ENCODE measurements at places on chromosomes 16 and 17.
A peak's percentile ranks its signal among the peaks of the same experiment; 100 is the strongest.

GRCh38 chr16:88050952-88051660 is 99.9 kb downstream of the BANP start:
- no peak for DNase-seq

DNA sequence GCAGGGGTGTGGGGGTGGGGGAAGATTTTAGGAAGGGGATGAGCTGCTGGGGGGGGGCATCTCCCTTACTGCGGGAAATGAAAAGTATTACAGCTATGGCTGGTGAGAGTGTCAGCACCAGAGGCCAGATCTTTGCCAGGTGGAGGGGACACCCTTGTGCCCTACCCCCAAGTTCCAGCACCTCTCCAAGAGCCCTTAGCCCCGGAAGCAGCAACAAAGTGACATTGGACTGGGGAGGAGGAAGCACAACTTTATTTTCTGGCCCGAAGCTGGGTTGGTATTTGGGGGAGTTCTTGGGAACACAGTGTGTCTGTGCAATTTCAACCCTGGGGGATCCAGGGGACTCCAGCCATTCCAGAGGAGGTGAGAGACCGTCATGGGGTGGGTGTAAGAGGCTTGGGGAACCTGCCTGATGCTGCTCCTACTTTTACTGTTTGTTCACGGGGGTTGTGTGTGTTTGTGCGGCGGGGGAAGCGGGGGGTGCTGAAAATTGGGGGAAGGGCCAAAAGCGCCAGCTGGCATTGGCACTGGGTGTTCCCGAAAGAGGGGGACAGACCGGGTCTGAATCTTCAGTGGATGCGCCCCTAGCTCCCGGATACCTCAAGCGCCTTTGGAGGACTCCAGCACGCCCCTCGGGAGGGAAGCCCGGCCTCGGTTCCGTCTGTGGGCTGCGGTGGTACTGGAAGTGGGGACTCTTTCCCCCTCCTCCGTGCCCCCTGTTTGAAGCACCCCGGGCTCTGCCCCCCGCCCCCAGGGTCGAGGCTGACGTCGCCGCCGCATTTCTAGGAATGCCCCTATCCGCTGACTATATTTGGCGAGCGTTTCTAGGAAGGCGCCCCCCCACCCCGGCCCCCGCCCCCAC is 230.3 kb downstream of the MRTFB start:
- no peak for DNase-seq

- DNase-seq = no peak
These were observed 49.2 kb upstream of the CBFA2T3 start for GRCh38 chr16:89026121-89026612.

DNA sequence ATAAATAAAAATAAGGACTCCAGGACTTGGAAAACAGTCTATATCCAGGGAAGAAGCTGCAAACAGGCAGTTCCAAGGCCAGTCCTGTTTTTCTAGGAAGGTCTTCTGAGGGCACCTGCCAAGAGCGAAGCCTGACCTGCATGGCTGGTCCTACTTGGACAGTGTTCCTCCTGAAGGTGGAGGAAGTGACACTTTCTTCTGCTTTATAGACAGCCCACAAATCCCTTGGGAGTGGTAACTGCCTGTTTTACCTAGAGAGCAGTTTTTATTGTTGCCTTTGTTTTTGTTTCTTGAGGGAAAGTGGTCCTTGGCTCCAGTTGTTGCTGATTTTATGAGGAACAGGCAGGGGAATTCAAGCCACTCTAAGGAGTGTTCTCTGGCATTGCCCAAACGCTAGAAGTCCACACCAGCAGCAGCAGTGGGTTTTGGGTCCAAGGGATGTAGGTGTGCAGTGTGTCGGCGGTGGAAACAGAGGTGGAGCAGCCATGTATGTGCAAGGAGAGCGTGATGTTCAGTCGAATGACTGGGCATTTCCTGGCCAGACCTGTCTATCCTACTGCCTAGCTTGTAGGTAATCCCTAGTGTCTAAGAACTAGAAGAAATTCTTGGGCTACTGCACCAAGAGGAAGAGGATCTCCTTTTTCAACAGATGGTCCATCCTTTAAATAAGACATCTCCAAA is 35.3 kb downstream of the LDHD start:
- no peak for DNase-seq

DNA sequence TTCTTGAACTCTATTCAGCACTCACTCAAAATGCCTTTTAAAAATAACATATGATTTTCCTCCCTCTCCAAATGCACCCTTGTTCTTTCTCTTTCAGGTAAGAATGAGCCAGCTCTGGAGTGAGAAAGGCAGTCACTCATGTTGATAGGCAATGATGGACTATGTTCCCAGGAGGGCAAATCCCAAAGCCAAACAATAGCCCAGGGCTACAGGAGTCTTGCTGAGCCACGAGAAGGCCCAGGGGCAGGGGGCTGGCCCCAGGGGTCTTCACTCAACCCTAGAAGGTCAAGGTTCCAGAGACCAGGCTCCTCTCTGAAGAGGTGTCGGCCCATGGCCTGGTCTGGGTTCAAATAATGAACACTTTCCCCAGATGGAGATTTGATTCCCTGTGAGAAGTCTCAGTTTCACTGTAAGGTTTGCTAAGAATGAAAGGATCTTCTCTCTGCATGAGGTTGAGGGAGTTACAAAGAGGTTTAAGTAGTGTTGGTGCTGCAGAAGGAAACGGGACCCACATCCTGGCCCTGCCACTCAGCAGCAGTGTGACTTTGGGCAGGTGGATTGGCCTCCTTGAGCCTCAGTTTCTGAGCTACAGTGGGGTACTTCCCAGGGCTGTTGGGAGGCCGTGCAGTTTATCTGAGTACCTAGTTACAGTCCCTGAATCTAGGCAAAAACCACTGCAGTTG is 49.0 kb downstream of the RTN4RL1 start:
- DNase-seq = no peak

- peak; percentile 7 for DNase-seq
These were observed 20.0 kb upstream of the HERPUD1 start for GRCh38 chr16:56911771-56912571.

GRCh38 chr17:72882426-72882825 is 210.1 kb downstream of the SLC39A11 start:
- DNase-seq = no peak

DNA sequence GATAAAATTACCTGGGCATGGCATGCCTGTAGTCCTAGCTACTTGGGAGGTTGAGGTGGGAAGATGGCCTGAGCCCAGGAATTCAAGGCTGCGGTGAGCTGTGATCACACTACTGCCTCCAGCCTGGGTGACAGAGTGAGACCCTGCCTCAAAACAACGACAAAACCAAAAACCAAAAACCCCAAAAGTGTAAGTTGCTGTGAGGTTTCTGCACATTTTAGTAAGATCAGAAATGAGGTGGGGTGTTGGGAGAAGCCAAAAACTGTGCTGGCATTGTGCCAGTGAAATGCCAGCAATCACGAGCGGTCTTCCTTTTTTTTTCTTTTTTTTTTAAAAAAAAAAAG is 114.6 kb downstream of the PITPNC1 start:
- no peak for DNase-seq

DNA sequence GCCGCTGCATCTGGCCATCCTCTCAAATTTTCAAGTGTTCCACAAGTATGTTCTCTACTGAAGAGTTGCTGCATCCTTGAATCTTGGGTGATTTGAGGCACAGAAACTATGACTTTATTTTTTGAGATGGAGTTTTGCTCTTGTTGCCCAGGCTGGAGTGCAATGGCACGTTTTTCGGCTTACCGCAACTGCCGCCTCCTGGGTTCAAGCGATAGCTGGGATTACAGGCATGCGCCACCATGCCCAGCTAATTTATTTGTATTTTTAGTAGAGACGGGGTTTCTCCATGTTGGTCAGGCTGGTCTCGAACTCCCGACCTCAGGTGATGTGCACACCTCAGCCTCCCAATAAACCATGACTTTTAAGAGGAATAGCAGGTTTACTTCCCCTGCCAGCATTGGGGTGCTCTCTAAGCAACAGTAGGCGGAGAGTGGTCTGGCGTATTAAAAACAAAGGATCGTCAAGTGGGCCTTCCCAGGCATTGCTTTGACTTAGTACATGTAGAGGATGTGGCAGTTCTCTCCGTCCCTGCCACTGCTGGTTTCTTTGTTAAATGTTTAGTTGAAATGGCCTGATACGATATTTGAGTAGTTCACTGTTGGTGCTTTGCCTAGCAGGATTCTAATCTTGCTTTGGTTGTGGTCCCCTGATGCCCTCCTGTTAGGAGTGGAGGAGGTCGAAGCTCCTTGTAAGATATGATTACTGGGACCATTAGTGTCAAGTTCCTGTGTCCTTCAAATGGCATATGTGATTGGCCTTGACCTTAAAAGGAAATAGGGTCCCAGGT is 9.5 kb downstream of the PYCARD start:
- DNase-seq = no peak

DNA sequence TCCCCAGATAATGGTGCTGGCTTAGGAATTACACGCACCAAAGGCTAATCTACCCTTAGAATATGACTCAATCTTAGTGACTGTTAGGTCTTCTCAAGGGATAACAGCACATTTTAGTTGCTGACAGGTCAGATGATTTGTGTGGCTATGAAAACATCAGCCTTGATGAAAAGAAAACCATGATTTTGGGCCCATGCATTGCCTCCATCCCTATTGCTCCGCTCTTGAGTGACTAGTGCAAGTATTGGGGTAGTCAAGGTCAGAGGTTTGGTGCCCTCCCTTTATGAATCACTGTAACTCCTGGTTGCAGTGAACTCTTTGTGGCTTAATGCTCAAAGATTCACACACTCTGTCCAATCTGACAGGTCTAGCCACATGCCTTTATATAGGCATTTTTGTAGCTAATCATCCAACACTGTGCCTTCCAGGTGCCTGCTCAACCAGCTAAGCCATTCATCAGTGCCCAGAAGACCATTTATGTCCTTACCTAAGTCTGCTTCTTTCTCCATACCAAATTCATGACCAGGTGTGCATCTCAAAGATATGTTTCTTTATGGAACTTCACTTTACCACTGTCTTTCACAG is 251.6 kb downstream of the KCNJ2 start:
- no peak for DNase-seq

DNA sequence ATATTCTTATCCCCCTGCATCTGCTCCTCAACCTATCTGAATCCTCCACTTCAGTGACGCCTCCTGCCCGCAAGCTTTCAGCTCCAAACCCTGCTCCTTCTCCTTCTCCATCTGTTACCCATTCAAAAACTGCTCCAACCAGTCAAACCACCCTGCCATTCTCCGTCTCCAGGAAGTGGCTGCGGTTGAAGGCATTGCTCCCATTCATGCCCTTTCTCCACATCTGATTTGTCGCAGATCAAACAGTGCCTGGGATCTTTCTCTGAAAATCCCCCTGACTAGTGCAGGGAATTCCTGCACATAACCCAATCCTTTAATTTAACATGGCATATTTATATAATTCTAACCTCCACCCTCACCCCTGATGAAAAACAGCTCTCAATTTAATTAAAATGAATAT is 56.3 kb downstream of the SLFN5 start:
- no peak for DNase-seq

- DNase-seq = no peak
These were observed 91.2 kb downstream of the CMIP start for GRCh38 chr16:81535679-81536360.

DNA sequence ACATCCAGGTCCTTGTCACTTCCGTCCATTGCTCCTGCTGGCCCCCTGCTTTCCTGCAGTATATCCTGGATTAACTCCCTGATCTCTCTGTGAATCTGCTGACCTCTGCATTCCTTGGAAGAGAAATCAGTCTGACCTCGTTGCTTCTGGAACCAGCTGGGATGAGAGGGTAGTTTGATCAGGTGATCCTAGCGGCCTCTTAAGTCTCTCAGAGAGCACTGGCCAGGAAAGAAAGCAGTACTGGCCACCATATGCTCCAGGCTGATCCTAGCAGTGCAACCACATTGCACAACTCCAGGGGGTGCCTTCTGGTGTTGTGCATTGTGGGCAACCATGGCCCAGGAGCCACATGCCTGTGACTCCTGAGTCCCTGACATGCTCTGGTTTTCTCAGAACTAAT is 79.2 kb downstream of the ARHGAP23 start:
- no peak for DNase-seq

DNA sequence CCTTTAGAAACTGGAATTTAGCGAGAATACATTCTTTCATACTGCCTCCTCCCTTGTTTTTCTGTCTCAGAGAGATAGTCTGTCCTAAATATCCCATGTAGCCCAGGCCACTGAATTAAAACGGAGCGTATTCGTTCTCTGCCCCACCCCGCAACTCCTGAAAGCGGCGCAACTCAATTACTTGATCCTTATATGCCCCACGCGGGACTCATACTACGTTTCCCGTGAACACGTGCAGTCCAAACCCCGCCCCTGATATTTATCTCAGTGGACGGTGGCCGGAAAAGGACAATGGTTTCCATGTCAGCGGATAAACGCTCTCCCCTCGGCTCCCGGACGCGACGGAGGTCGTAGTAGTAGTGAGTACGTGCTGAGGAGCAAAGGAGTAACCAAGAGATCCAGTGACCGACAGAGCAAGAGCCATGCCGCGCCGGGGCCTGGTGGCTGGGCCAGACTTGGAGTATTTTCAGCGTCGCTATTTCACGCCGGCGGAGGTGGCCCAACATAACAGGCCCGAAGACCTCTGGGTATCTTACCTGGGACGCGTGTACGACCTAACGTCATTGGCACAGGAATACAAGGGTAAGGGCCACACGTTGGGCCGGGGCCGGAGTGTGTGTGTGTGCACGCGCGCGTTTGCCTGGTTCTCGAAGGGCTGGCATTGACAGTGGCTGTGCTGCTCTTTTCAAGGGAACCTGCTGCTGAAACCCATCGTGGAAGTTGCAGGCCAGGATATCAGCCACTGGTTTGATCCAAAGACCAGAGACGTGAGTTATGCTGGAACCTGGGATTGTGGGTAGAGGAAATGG is at the start of gene CYB5D1:
TSS of gene CYB5D1 (plus strand) at position 291 of the 809 bp plus-strand sequence. CDS start at position 423, 132 bp downstream.
- DNase-seq = peak; percentile 94

DNA sequence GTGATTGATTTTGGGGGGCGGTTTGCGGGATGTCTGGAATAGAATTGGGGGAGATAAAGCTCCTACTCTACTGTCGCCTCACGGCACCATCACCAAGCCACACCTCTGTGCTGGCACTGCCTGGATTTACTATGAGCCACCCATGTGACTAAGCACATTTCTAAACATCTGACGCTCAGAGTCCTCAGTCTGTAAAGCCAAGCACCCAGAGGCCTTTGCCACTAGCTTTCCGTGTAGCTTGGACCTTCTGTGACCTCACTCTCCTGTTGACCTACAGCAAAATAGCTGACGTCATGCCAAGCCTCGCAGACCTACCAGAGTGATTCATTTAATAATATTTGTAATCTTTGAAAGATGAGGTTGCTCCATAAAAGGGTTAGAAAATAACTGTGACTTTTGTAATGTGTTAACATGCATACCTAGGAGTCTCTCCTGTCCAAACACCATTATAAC is 38.5 kb upstream of the MYOCD start:
- DNase-seq = no peak

Measured in anterior cingulate cortex (tissue), 58 donors.